GM19239 (cell line): ENCODE measurements at places on chromosomes 1 and 21.

DNA sequence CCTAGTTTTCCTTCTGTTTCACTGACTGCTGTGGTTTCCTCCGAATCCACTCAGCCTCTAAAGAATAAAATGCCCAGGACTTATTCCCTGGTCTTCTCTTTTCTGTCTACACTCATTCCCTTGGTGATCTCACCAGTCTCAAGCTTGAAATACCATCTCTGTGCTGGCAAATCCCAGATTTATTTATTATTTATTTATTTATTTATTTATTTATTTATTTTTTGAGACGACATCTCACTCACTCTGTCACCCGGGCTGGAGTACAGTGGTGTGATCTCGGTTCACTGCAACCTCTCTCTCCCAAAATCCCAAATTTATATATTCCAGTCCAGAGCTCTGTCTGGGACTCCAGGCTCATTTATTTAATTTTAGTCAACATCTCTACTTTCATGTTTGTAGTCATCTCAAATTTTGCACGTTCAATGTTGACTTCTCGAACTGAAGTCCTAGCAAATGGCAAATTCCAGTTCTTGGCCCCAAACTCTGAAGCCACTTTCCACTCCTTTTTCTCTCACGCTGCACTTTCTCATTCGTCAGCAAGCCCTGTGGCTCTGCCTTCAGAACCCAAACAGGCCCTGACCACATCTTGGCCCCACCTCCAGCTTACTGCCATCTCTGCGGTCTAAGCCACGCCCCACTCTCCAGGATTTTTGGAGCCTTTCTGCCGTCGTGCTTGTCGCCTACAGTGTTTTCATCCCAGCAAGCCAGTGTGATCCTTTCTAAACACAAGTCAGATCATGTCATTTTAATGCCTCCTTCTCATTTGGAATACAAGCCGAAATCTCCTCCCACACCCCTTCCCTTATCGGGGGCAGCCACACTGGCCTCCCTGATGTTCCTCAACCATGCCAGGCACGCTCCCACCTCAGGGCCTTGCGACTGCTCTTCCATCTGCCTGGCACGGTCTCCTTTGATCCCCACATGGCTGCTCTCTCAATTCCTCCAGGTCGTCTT is 14.2 kb upstream of the TENT5B start:
- no peak for DNase-seq

DNA sequence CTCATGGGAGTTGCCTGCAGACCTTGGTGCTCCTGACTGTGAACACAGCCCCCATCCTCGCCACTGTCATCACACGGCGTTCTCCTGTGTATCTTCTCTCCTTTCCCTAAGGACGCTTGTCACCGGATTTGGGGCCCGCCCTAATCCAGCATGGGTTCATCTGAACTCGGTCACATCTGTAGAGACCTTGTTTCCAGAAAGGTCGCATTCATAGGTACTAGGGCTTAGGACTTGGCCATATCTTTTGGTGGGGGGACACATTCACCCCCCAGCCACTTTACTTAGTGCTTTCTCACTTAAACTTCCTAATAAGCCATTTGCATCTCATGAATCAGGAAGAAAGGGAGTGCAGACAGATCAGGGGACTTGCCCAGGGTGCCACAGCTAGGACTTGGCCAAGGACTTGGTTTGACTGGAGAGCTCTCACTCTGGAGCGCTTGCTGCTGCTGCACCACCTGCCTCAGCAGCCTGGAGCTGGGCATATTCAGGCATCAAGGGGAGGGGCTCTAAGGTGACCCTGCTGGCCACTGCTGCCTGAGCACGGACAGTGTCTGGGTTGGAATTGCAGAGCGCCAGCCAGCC is 9.7 kb downstream of the NPPA start:
- DNase-seq, result no peak

GRCh38 chr1:247111700-247112478 is 7.7 kb upstream of the ZNF669 start:
- DNase-seq, result no peak

GRCh38 chr21:26185021-26185420 is 14.5 kb upstream of the APP start:
- no peak for DNase-seq

DNA sequence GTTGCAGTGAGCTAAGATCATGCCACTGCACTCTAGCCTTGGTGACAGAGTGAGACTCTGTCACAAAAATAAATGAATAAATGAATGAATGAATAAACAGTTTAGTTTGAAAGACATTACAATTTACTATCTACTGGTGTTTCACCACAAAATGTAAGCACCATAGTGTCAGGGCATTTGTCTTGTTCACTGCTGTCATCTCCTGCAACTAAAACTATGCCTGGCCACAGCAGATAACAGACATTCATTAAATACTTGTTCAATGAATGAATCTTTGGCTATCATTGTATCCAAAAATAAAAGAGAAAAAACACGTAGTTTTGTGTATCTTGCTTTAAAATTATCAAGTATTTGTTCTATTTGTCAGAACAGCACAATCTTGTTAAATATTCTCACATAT is 32.5 kb downstream of the SASS6 start:
- DNase-seq, result no peak

GRCh38 chr1:156591432-156592157 is at the start of gene NAXE:
TSS of gene NAXE (plus strand) at chr1:156591776. CDS start at chr1:156591805, 29 bp downstream.
- DNase-seq, result peak; percentile 85

DNA sequence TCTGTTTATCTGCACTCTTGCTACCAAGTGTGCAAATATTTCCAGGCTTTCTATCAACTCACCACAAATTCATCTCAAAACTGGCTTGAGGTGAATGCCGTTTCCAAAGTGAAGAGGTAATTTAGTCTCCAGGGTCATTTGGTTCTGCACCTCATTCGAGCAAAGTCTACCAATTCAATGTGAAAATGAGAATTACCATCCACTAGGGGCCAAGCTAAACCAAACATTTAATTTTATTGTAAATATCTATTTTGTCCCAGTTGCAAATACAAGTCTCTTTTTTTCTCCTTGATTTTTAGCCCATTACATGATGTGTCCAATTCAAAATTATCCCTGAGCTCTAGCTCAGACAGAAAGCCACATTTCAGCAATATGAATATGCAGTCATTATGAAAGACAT is 152.3 kb upstream of the PTBP2 start:
- DNase-seq, result no peak

GRCh38 chr1:193111641-193112090 is 6.5 kb upstream of the GLRX2 start:
- DNase-seq, result no peak

- DNase-seq, result no peak
Measured at GRCh38 chr1:157289424-157290105, 151.4 kb upstream of the ETV3 start.

GRCh38 chr21:44306936-44307704 is 7.3 kb downstream of the PFKL start:
- DNase-seq, result no peak

DNA sequence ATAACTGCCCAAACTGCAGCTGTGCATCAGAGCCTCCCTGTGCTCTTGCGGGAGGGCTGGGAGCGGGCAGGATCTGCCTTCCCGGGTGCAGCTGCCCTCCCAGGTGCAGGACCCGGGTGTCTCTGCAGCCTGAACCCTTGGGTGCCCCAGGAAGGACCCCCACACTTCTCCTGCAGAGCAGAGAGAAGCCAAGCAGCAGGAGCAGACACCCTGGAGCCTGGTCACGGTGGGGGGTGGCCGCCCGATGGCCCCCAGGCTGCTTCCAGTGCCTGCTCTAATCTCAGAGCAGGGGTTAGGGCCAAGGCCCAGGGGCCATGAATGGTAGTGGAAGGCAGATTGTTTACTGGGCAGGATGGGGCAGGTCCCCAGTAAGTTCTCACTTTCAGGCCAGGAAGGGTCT is 83.0 kb downstream of the RHOU start:
- DNase-seq, result no peak

GRCh38 chr1:232528472-232529089 is 101.4 kb downstream of the SIPA1L2 start:
- DNase-seq, result no peak

DNA sequence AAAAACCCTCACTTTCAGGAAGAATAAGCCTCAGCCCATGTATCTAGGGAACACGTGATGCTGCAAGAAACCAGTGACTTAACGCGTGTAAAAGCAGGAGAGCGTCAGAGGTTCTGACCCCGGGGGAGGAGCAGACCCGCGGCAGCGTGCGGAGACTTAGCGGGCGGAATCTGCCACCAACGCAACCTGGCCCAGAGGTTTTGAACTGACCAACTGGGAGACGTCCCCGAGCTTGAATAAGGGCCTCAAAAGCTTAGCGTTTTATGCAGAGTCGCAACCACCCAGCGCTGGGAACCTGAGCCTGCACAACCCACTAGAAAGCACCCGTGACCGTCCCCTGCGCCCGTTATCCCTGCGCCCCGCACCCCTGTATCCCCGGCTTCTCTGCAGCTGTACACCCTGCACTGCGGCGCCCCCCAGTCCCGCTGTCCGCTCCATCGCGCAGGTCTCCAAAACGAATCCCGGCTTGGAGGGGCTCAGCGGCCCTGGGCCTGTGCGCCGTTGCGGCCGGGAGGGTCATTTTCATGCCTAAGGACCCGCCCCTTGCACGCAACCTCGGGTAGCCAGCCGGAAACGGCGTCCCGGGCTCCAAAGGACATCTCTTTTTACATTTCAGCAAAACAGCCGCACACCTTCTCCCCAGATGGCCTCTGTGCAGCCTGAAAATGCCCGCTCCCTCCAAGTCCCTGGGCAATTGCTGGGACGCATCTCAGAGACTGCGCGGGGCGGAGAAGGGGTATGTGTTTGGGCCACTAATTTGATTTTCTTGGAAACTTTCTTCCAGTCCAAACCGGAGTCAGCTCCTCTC is 29.4 kb upstream of the TRIM17 start:
- DNase-seq, result peak; percentile 36

- no peak for DNase-seq
Measured at GRCh38 chr1:6223617-6224016, 12.1 kb downstream of the ICMT start.

DNA sequence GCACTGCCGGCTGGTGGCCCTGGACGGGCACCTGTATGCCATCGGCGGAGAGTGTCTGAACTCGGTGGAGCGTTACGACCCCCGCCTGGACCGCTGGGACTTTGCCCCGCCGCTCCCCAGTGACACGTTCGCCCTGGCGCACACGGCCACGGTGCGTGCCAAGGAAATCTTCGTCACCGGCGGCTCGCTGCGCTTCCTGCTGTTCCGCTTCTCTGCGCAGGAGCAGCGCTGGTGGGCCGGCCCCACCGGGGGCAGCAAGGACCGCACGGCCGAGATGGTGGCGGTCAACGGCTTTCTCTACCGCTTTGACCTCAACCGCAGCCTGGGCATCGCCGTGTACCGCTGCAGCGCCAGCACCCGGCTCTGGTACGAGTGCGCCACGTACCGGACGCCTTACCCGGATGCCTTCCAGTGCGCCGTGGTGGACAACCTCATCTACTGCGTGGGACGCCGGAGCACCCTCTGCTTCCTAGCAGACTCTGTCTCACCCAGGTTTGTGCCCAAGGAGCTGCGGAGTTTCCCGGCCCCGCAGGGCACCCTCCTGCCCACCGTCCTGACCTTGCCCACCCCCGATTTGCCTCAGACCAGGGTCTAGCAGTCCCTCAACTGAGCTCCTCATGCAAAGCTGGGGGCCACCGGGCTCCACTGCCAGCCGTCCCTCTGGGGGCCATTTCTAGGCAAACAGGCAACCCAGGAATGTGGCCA is 2.1 kb downstream of the KLHDC7A start:
- no peak for DNase-seq

- DNase-seq, result no peak
Measured at GRCh38 chr1:28830814-28831213, 18.8 kb downstream of the OPRD1 start.

DNA sequence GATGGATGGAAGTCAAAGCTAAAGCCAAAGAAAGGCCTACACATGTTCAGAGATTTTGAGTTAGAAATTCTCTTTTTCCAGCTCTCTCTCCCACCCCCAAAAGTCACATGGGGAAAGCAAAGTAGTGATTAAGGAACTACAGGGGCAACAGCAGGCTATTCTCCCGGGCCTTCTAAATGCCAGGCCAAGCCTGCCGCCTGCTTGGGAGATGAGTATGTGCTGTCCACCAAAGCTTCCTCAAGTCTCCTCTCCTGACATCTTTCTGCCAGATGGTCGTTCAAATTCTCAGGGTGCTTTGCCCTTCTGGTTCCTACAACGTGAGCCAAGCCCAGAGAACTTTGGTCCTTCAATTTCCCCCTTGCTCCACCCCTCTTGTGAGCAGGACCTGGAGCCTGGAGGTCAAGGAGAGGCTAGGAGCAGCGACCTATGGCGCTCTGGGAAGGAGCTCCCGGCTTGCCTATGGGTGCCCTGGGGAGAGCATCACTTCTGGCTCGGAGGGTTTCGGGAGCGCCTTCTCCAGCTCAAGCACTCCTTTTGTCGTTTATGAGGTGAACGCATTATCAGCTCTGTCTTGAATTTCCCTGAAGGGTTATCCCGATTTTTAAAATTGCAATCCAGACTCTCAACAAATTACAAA is 4.4 kb upstream of the PRRX1 start:
- DNase-seq, result no peak

DNA sequence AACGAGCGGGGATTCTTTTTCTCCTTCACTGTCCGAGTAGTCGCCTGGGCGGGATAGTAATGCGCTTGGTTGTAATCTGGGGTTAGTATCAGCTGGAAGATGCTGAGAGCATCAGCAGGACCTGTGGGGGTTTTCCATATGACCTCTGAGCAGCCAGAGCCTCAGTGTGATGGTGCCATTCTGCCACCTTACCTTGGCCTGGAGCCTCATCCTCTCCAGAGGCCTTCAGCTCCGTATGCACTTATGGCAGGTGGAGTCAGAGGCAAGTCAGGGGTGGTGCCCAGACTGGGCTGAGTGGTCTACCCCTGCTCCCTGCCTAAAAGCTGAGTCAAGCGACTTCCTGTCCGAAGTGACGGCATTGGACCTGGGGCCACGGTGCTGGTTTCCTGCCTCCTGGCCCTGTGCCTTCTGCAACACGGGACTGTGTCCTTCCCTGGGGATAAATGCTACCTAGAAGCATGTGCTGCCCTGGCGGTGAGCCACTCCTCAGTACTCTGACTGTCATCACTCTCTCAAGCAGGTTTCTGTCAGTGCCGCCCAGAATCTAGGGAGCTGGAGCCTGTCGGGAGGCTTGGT is 24.7 kb downstream of the TENT5C start:
- no peak for DNase-seq

- no peak for DNase-seq
Measured at GRCh38 chr21:46620846-46621245, 14.6 kb upstream of the PRMT2 start.

- DNase-seq, result no peak
Measured at GRCh38 chr1:9211291-9211811, 23.2 kb upstream of the H6PD start.

- DNase-seq, result no peak
Measured at GRCh38 chr1:61776091-61776490, 33.8 kb downstream of the PATJ start.
